NCI-H748 treated with DMSO at 0.1 percent for 48 hours (cell line): ENCODE measurements at places on chromosomes 16 and 17.

DNA sequence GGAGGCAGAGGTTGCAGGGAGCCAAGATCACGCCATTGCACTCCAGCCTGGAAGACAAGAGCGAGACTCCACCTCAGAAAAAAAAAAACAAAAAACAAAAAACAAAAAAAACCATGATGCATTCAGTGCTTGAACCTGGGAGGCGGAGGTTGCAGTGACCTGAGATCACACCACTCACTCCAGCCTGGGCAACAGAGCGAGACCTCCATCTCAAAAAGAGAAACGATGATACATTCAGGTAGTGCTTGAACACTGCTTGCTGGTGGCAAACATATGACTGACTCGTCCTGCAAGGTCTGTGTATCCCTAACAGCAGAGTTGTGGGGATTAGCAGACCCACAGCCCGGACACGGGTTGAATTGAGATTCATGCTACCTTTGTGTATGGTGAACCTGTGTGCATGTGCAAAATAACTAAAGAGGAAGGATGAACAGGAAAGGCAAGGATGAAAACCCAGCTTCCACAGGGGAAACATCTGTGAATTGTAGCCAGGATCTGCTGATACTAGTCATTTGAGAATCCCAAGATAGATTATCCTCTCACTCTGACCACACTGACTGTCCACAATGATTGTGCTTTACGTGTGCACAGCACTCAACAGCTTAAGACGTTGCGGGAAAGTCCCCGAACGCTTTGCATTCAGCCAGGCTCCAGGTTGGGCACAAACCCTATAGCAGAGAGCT, 52.4 kb upstream of the MRPS23 start:
- DNase-seq: no peak

- no peak for DNase-seq
Measured at GRCh38 chr16:51509336-51509735, 358.3 kb upstream of the SALL1 start.

GRCh38 chr17:5698959-5699358, 114.7 kb upstream of the NLRP1 start:
- no peak for DNase-seq

- DNase-seq: no peak
Measured at GRCh38 chr16:56424791-56425438, 430 bp downstream of the AMFR start.

DNA sequence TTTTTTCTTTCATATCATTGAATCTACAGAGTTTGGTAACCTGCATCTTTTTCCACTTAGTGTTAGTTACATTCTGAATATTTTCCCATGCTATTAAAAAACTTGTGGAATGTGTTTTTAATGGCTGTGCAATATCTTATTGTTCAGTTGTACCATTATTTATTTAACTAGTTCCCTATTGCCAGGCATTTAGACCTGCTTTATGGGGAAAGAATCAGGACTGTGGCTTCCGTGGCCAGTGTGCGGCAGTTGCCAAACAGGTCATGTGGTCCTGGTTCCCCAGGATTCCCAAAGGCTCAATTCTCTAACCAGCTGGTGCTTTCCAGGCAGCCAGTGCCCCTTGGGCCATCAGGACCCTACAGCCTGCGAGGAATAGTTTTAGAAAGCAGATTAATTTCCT, 30.8 kb downstream of the NDEL1 start:
- no peak for DNase-seq

- no peak for DNase-seq
Measured at GRCh38 chr16:9633844-9634243, 542.4 kb downstream of the HAPSTR1 start.
